Stimulated activated CD4-positive, alpha-beta T cell treated with anti-CD3 and anti-CD28 coated beads, Interleukin-2, amount 100 ng/mL, for 48 hours (primary cell): ENCODE measurements at places on chromosomes 3 and 15.

GRCh38 chr3:166372571-166373106 is 535.4 kb upstream of the BCHE start:
- DNase-seq: no peak

DNA sequence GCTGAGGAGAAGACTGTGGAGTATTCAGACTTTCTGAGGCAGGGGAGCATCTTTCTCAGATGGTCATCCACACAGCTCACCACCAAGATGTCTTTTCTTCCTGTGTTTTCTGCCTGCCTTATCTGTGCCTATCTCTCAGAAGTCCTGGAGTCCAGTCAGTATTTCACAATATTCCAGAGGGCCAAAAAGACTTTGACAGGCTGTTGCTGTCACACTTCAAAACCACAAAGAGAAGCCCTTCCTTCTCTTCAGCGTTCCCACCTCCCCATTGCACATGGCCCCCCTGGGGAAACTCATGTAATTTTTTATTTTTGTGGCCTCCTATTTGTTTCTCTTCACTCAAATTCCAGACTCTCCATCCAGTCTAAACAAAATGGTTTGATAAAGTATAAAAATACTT is 585.2 kb downstream of the EPHA3 start:
- no peak for DNase-seq

GRCh38 chr3:37321863-37322262 is 147.5 kb upstream of the LRRFIP2 start:
- no peak for DNase-seq

DNA sequence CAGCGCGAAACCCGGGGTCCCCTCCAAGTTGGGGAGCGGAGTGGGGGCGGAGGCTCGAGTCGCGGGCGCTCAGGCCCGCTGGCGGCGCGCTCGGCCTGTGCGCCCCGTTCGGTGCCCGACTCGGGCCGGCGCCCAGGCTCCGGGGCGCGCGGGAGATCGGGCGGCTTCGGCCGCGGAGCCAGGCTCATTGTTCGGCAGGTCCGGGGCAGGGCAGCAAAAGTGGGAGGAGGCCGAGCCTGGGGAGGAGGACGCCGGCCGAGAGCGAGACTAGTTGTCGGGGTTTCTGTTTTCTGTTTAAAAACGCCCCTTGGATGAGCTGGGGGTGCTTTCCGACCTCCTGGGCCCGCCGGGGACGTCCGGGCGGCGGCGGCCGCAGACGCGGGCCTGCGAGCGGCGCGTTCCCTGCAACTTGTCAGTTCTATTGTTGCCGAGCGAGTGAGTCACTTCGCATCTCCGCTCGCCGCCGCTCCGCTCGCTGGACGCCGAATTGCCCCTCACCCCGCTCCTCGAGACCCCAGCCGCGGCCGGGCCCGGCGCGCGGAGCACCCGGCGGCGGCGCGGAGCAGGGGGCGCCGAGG is 676 bp downstream of the TCF12 start:
- DNase-seq: peak; percentile 44

GRCh38 chr3:194930377-194931204 is 244.9 kb downstream of the FAM43A start:
- no peak for DNase-seq

DNA sequence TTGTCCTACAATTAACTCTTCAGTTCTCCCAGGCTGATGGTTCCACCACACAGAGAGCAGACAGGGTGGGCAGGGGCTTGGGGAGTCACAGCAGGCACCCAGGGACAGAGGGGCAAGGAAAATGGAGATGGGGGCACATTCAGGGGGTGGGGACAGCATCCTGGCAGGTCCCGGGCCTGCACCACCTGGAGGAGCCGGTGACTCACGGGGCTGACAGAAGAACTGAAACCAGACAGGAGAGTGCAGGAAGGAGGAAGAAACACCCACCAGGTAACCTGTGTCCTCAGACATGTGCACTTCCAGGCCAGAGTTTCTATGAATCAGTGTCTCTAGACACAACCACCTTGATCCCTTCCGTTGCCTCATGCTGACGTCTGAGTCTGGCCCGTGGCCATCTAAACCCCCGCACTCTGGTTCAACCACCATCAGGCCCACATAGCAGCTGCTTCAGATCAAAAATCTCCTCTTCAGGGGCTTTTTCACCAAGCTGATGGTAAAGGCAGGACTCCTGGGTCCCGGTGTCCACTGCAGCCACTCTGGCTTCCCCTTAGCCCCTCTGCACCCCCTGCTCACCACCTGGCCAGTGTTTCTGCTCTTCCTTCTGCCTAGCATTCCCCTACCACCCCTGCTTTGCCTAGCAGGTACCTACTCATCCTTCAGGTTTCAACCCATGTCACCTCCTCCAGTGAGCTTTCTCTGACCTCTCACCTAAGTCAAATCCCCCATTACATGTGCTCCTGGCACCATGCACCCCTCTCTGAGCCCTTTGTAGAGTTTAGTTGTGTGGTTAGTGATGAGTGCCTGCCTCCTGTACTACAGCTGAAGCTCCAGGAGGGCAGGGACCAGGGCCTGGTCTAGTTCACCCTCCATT is 16.5 kb upstream of the CYP11A1 start:
- DNase-seq: peak; percentile 62

DNA sequence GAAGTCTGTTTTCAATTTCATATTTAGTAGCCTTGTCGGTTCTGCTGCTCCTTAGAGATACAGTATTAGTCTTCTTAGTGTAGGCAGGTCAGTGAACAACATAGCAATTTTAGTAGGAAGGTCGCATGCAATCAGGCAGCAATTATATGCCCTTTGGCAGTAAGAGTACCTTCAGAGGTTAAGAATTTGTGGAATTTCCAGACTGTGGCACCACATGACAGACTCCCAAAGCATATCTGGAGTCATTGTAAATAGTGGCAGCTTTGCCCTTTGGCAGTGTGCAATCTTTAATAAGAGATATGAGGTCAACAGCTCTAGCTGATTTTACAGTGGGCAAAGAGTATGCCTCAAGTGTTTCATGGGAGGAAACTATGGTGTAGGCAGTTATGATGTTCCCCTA is 1532.5 kb upstream of the CADM2 start:
- DNase-seq: no peak

DNA sequence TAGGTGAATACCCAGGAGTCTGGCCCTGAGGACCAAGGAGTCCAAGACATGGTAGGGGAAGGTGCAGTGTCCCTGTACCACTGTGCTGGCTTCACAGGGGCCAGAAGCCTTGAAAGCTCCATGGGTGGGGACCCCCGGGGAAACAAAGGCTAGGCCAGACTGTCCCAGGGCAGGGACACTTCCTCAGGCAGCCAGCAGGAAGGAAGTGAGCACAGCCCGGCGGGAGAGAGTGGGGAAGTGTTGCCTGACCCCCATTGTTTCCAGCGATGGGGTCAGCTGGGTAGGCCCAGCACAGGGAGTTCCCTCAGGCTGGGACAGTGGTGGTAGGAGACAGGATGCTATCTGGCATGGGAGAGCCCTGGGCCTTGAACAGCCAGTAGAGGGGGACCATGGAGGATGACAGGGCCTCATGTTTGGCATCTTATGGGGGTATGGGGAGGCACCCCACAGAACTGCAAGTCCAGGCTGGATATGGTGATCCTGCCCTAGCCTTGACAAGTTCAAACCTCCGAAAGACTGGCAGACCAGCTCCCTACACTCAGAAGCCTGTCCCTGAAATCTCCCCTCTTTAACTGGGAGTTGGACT is 1.2 kb upstream of the HYAL2 start:
- DNase-seq: no peak

GRCh38 chr3:15333099-15333955 is 941 bp upstream of the SH3BP5 start:
- no peak for DNase-seq

DNA sequence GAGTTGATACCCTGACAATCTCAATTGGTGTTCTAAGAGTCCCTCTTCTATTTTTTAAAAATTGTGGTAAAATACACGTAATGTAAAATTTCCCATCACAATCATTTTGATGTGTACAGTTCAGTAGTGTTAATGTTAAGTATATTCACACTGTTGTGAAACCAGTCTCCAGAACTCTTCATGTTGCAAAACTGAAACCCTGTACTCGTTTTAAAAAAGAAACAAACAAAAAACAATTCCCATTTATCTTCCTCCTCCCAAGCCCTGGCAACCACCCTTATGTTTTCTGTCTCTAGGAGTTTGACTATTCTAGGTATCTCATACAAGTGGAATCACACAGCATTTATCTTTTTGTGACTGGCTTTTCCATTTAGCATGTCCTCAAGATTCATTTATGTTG is 28.7 kb upstream of the ALPK3 start:
- DNase-seq: no peak

DNA sequence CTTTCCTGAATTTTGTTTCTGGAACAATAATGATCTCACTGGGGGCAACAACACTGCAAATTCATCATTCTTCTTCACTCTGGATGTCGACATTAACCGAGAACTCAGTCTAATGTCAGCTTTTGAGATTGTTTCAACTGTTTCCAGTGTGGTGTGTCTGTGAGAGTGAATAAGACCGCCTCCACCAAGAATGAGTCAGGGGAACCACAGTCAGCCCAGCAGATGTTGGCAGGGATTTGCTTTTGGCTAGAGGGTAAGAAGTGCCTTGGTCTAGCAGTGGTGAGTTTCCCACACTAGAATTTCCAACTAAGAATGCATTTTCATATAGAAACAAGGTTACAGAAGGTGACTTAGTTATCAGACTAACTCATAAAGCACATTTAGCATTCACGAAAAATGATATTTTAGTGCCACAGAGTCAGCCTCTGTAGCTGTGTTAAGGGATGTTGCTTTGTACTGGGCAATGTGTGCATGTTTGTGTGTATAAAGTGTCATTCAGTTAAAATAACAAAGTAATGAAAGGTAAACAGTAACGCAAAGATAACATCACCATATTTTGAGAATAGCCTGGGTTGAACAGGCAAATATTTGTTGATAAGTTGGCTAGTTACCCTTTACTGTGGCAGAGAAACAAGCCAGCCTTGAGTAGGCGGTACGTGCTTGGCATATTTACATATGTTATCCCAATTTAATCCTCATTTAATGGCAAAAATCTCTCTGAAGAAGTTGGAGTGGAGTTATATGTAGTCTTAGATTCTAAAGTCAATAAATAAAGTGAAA is 33.8 kb downstream of the DRD3 start:
- peak; percentile 17 for DNase-seq
